ENCODE measurements at places on chromosomes 11 and 22. TPM values are rescaled to one million over a fixed set of nuclear protein-coding genes. Genes with fewer than 3 reads are reported as not detected.

The SHANK3 gene
- total RNA-seq, result 10.1 TPM

The OR52A1 gene
- total RNA-seq, result not detected

The SSTR3 gene
- total RNA-seq, result 0.10 TPM

The SLC22A12 gene
- total RNA-seq, result not detected

The SLC22A6 gene
- total RNA-seq, result not detected

The TRIM77 gene
- total RNA-seq, result not detected

The OR4C15 gene
- not detected for total RNA-seq

The PLAAT2 gene
- total RNA-seq, result 3.7 TPM

The MAP6 gene
- 8.9 TPM for total RNA-seq

The JRKL gene
- 14.6 TPM for total RNA-seq

The ST14 gene
- 9.7 TPM for total RNA-seq

The TECTA gene
- total RNA-seq, result 2.1 TPM

The CD44 gene
- 201 TPM for total RNA-seq

The GGTLC3 gene
- not detected for total RNA-seq

The PATE4 gene
- not detected for total RNA-seq

The SERPING1 gene
- 20.8 TPM for total RNA-seq

The DENND6B gene
- 7.5 TPM for total RNA-seq

The SCUBE2 gene
- 53.9 TPM for total RNA-seq

The SLC17A6 gene
- not detected for total RNA-seq

The MFRP gene
- not detected for total RNA-seq

The TREH gene
- not detected for total RNA-seq

The MPEG1 gene
- 7.5 TPM for total RNA-seq

The PPP6R3 gene
- total RNA-seq, result 192 TPM

The MS4A3 gene
- 0.62 TPM for total RNA-seq

The RAPSN gene
- 55.2 TPM for total RNA-seq

The MRE11 gene
- total RNA-seq, result 40.7 TPM

The DNAJB7 gene
- total RNA-seq, result not detected

The MIOX gene
- total RNA-seq, result not detected

The TRPC6 gene
- 20.7 TPM for total RNA-seq

The NPAS4 gene
- 1.4 TPM for total RNA-seq

The MN1 gene
- 27.0 TPM for total RNA-seq

The SCGB1A1 gene
- not detected for total RNA-seq

The PLEKHA7 gene
- total RNA-seq, result 15.6 TPM

The EXPH5 gene
- total RNA-seq, result 8.8 TPM

The CHCHD10 gene
- total RNA-seq, result 6.4 TPM

The MED17 gene
- total RNA-seq, result 38.5 TPM

The OR51E2 gene
- total RNA-seq, result not detected

The IL17REL gene
- not detected for total RNA-seq

All from tongue (tissue), 3 donors.